Activated naive CD8-positive, alpha-beta T cell treated with anti-CD3 and anti-CD28 coated beads, Interleukin-2, amount 10 ng/mL, durations not matched to agents 7 days and 5 days (primary cell): ENCODE measurements at places on chromosomes 11 and 22. TPM values are rescaled to one million over a fixed set of nuclear protein-coding genes. Genes with fewer than 3 reads are reported as not detected.

GRCh38 chr11:74992852-74993251 lies 4.1 kb downstream of the NEU3 start:
- H3K27me3 ChIP-seq = no peaks in the 10 kb centered on the region
- no peak overlapping the region for H3K27ac ChIP-seq
- peaks cover 18% of the 10 kb centered on the region for H3K4me1 ChIP-seq
- peaks cover 7% of the 10 kb centered on the region for H3K36me3 ChIP-seq
- H3K4me3 ChIP-seq = no peak overlapping the region
- no peak for DNase-seq

- H3K27ac ChIP-seq = no peak overlapping the region
- H3K36me3 ChIP-seq = no peaks in the 10 kb centered on the region
- H3K27me3 ChIP-seq = peaks cover 22% of the 10 kb centered on the region
- DNase-seq = no peak
Observed at GRCh38 chr22:43387815-43388214, 24.0 kb upstream of the MPPED1 start.

- DNase-seq = no peak
- no peak overlapping the region for H3K27ac ChIP-seq
- no peaks in the 10 kb centered on the region for H3K4me1 ChIP-seq
- no peak overlapping the region for H3K4me3 ChIP-seq
- no peaks in the 10 kb centered on the region for H3K27me3 ChIP-seq
- no peaks in the 10 kb centered on the region for H3K36me3 ChIP-seq
Observed at GRCh38 chr22:45532235-45532631, 29.6 kb downstream of the FBLN1 start.

GRCh38 chr11:20309231-20310025 lies 54.1 kb upstream of the HTATIP2 start:
- H3K27ac ChIP-seq = no peak overlapping the region
- H3K4me1 ChIP-seq = no peaks in the 10 kb centered on the region
- no peak overlapping the region for H3K4me3 ChIP-seq
- DNase-seq = no peak
- no peaks in the 10 kb centered on the region for H3K36me3 ChIP-seq
- peaks cover 10% of the 10 kb centered on the region for H3K27me3 ChIP-seq

- peaks cover 50% of the 10 kb centered on the region for H3K27me3 ChIP-seq
- no peak overlapping the region for H3K27ac ChIP-seq
- H3K4me3 ChIP-seq = no peak overlapping the region
- peaks cover 27% of the 10 kb centered on the region for H3K4me1 ChIP-seq
Observed at GRCh38 chr11:36361901-36362391, 65.9 kb downstream of the PRR5L start.

GRCh38 chr11:115423728-115424459 lies 80.3 kb downstream of the CADM1 start:
- H3K36me3 ChIP-seq = no peaks in the 10 kb centered on the region
- DNase-seq = no peak
- H3K27ac ChIP-seq = no peak overlapping the region
- H3K4me1 ChIP-seq = no peaks in the 10 kb centered on the region

GRCh38 chr11:19378814-19379213 lies 138.1 kb upstream of the E2F8 start:
- no peaks in the 10 kb centered on the region for H3K4me1 ChIP-seq
- no peak for DNase-seq
- peaks cover 2% of the 10 kb centered on the region for H3K27me3 ChIP-seq
- H3K4me3 ChIP-seq = no peak overlapping the region
- H3K27ac ChIP-seq = no peak overlapping the region

DNA sequence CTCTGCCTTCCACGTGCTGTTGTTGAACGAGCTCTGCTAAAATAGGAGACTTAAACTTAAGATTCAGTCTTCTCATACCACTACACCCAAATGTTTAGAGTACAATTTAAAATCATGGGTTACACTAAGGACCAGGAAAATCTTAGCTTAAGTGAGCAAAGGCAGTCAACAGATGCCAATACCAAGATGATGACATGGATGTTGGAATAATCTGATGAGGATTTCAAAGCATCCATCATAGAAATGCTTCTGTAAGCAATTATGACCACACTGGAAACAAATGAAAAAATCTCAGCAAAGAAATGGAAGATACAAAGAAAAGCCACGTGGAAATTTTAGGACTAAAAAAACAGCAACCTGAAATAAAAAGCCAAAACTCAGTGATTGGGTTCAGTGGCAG lies 109.8 kb downstream of the ATXN10 start:
- no peaks in the 10 kb centered on the region for H3K27me3 ChIP-seq
- H3K4me3 ChIP-seq = no peak overlapping the region
- H3K4me1 ChIP-seq = no peaks in the 10 kb centered on the region
- no peak for DNase-seq
- H3K36me3 ChIP-seq = peaks cover 4% of the 10 kb centered on the region

DNA sequence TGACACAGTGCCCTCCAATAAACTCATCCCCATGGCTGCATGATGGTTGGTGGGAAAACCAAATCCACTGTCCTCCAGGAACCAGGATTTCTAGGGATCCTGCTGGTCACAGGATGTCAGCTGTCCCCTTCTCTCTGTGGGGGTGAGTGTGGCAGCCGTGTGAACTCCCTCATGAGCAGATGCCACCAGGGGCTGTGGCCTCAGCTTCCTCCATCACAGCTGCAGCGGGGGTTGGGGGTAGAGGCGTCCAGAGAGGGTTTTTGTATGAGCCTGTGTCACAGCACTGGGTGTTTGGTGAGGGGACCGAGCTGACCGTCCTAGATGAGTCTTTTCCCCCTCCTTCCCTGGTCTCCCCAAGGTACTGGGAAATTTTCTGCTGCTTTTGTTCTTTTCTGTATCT lies 26.4 kb downstream of the IGLL5 start:
- no peak for DNase-seq
- no peak overlapping the region for H3K4me3 ChIP-seq
- H3K36me3 ChIP-seq = no peaks in the 10 kb centered on the region
- H3K27me3 ChIP-seq = peaks cover 11% of the 10 kb centered on the region
- no peak overlapping the region for H3K27ac ChIP-seq
- H3K4me1 ChIP-seq = peaks cover 2% of the 10 kb centered on the region

GRCh38 chr22:49942565-49943404 lies 17.8 kb upstream of the PIM3 start:
- no peaks in the 10 kb centered on the region for H3K27me3 ChIP-seq
- H3K27ac ChIP-seq = no peak overlapping the region
- no peak overlapping the region for H3K4me3 ChIP-seq
- peaks cover 3% of the 10 kb centered on the region for H3K4me1 ChIP-seq
- peaks cover 3% of the 10 kb centered on the region for H3K36me3 ChIP-seq

DNA sequence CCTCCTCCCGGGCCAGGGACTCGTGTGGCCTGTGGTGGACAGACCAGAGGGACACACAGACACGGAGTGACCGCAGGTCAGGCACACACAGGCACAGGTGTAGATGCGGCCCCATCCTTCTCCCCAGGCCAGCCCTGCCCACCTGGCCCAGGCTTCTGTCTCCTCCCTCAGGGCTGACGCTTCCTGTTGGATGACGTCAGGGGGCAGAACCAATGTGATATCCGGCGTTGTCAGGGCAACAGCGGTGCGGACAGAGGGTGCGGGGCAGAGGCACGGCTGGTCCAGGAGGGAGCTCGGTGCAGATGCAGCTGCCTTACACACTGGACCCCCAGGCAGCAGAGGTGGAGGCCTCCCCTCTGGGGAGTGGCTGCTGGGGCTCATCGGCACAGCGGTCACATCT lies 2.9 kb upstream of the TUBGCP6 start:
- peaks cover 16% of the 10 kb centered on the region for H3K4me1 ChIP-seq
- H3K36me3 ChIP-seq = peaks cover 5% of the 10 kb centered on the region
- peak overlapping the region; percentile 70 for H3K27ac ChIP-seq
- no peaks in the 10 kb centered on the region for H3K27me3 ChIP-seq
- no peak overlapping the region for H3K4me3 ChIP-seq

- no peak for DNase-seq
- H3K27ac ChIP-seq = no peak overlapping the region
- no peaks in the 10 kb centered on the region for H3K27me3 ChIP-seq
- H3K36me3 ChIP-seq = peaks cover 2% of the 10 kb centered on the region
- H3K4me3 ChIP-seq = no peak overlapping the region
Observed at GRCh38 chr11:45225277-45225676, 60.9 kb downstream of the SYT13 start.

DNA sequence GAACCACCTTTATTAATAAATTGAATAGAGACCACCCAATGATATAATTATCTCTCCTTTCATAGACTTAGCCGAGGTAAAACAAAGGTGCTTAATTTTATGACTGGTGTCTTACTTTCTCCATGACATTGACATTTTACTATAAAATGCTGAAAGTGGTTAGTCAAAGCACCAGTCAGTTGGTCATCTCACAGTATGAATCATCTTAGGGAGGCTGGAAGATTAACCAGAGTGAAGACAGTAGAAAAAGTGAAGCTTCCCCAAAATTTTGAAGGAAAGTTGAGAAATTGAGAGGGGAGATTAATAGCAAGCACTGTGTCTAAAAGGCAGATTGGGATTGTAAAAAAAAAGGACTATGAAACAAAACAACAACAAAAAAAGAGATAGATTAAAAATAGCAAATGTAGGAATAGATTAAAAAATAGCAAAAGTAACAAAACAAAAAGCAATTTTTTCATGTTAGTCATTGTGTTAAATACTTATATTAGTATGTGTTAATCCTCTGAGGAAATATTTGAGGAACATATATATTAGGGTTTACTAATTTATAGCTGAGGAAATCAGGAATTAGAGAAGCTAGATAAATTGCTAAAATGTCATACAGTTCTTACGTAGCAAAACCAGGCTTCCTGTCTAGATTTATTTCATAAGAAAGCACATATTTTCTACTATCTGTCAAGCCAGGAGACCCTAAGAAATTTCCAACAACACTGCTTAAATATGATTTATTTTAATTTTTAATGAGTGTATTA lies 557.3 kb upstream of the ANO5 start:
- H3K27ac ChIP-seq = no peak overlapping the region
- DNase-seq = no peak
- no peaks in the 10 kb centered on the region for H3K27me3 ChIP-seq
- H3K4me3 ChIP-seq = no peak overlapping the region
- H3K36me3 ChIP-seq = no peaks in the 10 kb centered on the region

DNA sequence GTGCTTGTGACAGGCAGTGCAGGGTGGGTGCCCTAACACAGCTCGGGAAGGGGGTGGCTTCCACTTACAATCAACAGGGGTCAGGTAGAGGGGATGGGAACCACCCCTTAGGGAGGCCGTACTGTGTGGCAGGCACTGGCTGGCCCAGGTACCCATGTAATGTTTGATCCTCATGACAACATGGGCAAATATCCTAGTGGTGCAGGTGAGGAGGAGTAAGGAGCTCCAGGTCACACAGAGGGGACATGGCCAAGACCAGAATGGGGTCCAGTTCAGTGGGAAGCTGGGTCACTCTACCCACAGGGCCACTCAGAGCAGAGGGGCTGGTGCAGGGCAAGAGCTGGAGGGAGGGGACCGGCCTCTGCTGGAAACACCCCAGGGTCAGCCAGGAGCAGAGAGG lies 3.1 kb downstream of the APOL4 start:
- H3K36me3 ChIP-seq = peaks cover 4% of the 10 kb centered on the region
- H3K27ac ChIP-seq = peak overlapping the region; percentile 70
- no peaks in the 10 kb centered on the region for H3K27me3 ChIP-seq
- peak overlapping the region; percentile 67 for H3K4me3 ChIP-seq
- DNase-seq = no peak

- no peak for DNase-seq
- no peak overlapping the region for H3K4me3 ChIP-seq
- no peak overlapping the region for H3K27ac ChIP-seq
- no peaks in the 10 kb centered on the region for H3K27me3 ChIP-seq
- H3K36me3 ChIP-seq = peaks cover 2% of the 10 kb centered on the region
Observed at GRCh38 chr11:81897639-81898038, 836.0 kb downstream of the FAM181B start.

DNA sequence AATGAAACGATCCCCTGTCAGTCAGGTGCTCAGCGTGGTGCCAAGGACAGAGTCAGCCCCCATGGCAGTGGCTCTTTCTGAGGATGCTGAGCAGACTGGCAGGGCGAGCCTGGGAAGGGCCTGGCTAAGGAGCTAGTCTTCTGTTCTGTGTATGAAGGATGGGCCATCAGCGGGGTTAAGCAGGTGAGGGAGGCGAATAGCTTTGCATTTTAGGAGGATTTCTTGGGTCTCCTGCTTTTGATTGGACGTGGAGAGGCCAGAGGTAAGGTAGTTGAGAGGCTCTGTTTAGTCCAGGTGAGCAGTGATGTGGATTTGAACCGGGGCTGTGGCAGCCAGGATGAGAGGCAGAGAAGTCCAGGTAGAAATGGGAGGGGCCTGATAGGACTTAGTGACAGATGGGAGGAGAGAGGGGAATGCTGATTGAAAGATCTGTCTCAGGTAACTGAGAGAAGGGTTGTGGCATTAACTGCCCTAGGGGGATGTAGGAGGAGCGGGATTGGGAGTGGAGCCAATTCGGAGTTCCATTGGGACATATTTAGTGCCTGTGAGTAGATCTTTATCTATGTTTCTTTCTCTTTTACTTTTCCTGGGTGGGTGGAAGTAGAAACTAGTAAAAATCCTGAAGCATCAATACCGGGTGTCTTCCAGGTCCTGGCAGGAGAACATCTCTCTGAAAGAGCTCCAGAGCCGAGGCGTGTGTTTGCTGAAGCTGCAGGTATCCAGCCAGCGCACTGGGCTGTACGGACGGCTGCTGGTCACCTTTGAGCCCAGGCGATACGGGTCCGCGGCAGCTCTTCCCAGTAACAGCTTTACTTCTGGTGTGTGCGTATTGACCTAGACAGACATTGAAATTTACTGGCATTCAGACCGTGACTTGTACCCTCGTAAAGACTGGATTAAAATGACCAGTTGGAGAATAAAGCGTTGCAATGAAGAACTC lies 2.0 kb downstream of the IGHMBP2 start:
- peaks cover 3% of the 10 kb centered on the region for H3K36me3 ChIP-seq
- no peaks in the 10 kb centered on the region for H3K27me3 ChIP-seq
- no peak for DNase-seq
- H3K4me1 ChIP-seq = peaks cover 29% of the 10 kb centered on the region
- H3K27ac ChIP-seq = no peak overlapping the region
- peak overlapping the region; percentile 96 for H3K4me3 ChIP-seq

DNA sequence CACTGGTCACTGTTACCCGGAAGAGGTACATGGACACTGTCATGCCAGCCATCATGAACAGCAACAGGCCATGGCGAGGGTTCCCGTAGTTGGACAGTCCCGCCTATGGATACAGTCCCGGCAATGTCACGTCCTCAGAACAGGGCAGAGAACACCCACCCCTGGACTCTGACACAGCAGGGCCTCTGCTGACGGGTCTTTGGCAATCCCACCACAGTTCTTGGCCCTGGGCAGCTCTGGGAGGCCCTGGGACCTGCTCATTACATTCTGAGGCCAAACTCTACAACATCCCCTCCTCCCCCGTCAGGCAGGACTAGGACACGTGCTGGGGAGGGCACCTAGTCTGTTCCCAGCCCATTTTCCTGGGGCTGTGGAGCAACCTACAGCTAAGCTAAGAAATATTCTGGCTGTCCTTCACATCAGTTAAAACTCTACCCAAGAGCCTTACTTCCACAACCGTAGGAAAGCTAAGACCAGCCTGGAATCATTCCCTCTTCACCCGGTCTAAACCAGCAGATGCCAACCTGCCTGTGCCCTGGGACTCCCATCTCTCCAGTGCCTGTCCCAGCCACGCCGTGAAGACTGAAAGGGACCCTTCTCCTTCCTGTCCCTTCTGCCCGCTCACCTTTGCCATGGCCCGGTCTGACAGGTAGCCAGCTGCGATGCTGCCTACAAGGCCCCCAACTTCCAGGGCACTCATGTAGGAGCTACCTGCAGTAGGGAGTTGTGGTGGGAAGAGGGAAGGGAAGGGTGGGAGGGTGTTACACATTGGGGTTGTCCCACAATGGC lies 4.5 kb downstream of the SLC37A4 start:
- peaks cover 25% of the 10 kb centered on the region for H3K36me3 ChIP-seq
- H3K27me3 ChIP-seq = no peaks in the 10 kb centered on the region
- H3K27ac ChIP-seq = no peak overlapping the region

SULT4A1 gene
- not detected for total RNA-seq

KCNA4 gene
- not detected for total RNA-seq

MYOD1 gene
- not detected for total RNA-seq

ARHGAP20 gene
- 0.11 TPM for total RNA-seq

PKNOX2 gene
- not detected for total RNA-seq

FOLR1 gene
- total RNA-seq = not detected

SLC22A9 gene
- not detected for total RNA-seq

AIP gene
- 166 TPM for total RNA-seq

PDE3B gene
- total RNA-seq = 117 TPM

RASD2 gene
- total RNA-seq = not detected
